ENCODE measurements at places on chromosomes 16 and 17. TPM values are rescaled to one million over a fixed set of nuclear protein-coding genes. Genes with fewer than 3 reads are reported as not detected.

GRCh38 chr16:88452482-88453216 lies 431 bp upstream of the ZFPM1 start:
- peak; percentile 99 for DNase-seq

DNA sequence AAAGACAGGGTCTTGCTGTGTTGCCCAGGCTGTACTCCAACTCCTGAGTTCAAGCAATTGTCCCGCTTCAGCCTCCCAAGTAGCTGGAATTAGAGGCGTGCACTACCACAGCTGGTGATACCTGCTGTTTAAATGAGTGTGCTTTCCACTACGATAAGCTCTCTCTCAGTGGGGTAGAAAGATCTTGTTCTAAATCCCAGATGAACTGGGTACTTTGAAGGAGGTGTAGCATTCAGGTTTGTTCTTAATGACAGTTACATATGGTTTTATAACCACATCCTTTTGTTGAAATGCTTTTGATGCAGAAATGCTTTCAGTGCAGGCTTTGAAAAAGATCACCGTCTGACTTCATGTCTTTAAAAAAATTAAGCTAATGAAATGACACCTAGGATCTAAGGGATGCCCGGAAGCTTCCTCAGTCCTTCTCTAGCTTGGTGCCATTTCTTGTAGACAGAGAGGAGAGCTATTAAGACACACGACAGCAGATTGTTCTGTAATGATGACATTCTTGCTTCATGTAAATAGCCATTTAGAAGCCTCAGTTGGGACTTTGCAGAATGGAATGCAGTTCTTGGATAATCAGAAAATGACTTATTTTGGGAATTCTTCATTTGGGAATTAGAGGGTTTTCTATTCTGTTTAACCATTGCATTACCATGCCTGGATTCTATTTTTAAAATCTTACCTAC lies 19.5 kb downstream of the PMM2 start:
- no peak for DNase-seq

DNA sequence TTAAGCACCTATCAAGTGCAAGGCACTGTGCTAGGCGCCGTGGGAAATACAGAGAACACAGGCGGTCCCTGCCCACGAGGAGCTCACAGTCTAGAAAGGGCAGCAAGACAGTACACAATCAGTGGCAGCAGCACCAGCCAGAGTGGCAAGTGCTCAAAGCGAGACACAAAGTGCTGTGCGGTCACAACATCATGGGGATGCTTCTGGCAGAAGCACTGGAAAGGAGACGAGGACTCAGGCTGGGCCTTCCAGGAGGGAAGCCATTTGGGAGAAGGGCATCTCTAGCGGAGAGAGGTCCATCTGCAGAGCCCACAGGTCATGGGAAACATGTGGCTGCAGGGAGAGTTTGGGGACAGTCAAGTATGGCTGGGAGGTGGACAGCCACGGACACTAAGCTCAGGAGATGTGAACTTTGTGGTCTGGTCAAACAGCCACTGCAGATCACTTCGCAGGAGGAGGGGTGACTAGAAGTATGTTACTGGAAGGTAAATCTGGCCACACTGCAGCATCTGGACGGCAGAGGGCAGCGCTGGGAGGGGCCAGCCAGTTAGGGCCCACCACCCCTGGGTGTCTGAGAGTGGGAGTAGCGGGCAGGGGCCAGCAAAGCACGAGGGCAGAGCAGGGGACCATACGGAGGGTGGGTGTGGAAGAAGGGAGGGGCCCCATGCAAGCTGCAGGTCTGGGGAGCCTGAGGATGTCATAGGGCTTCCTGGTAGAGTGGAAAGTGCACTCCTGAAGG lies 71.1 kb downstream of the N4BP1 start:
- DNase-seq = no peak

DNA sequence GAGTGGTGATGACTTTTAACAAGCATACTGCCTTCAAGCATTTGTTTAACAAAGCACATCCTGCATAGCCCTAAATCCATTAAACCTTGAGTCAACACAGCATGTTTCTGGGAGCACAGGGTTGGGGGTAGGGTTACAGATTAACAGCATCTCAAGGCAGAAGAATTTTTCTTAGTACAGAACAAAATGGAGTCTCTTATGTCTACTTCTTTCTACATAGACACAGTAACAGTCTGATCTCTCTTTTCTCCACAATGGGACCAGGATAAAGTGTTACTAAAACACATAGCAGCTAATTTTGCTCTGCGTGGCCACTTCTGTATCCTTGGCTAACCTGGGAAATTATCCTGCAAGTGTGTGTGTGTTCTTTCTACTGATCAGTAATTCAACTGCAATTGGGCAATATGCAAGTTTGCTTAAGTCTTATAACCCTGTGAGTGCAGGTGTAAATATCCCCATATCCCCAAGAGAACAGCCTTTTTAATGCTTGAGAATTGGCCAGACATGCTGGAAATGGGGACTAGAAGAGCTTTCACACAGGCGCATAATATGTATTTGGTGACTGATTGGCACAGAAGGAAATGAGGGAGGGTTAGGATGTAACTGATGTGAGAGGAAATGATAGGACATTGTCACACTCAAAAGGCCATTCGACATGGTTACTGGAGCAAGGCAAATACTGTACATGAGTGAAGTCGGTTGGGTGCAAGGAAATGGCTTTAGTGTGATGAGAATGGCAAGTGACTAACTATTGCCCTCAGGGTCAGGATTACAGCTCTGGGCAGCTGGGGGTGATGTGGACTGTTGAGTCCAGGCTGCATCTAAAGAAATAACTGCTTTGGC lies 10.8 kb upstream of the ANKS4B start:
- DNase-seq = no peak

The BRIP1 gene
- total RNA-seq = 0.45 TPM

Measured in mesenteric fat pad (tissue), 1 donor.